ENCODE measurements at places on chromosomes 6 and 20. TPM values are rescaled to one million over a fixed set of nuclear protein-coding genes. Genes with fewer than 3 reads are reported as not detected.

Gene CPNE5
- total RNA-seq, result 3.0 TPM

Gene ZNF334
- 5.9 TPM for total RNA-seq

Gene CABLES2
- 8.6 TPM for total RNA-seq

GRCh38 chr20:45538209-45538799, 978 bp downstream of the WFDC6 start:
- DNase-seq, result no peak
- no peak overlapping the region for H3K27ac ChIP-seq
- H3K27me3 ChIP-seq, result no peaks in the 10 kb centered on the region
- H3K36me3 ChIP-seq, result no peaks in the 10 kb centered on the region
- H3K4me1 ChIP-seq, result no peaks in the 10 kb centered on the region

- H3K27me3 ChIP-seq, result no peaks in the 10 kb centered on the region
- peak overlapping the region; percentile 1 for H3K27ac ChIP-seq
- H3K4me1 ChIP-seq, result no peaks in the 10 kb centered on the region
- no peak overlapping the region for H3K4me3 ChIP-seq
These were observed 76.2 kb downstream of the FAM229B start for GRCh38 chr6:112163295-112164257.

DNA sequence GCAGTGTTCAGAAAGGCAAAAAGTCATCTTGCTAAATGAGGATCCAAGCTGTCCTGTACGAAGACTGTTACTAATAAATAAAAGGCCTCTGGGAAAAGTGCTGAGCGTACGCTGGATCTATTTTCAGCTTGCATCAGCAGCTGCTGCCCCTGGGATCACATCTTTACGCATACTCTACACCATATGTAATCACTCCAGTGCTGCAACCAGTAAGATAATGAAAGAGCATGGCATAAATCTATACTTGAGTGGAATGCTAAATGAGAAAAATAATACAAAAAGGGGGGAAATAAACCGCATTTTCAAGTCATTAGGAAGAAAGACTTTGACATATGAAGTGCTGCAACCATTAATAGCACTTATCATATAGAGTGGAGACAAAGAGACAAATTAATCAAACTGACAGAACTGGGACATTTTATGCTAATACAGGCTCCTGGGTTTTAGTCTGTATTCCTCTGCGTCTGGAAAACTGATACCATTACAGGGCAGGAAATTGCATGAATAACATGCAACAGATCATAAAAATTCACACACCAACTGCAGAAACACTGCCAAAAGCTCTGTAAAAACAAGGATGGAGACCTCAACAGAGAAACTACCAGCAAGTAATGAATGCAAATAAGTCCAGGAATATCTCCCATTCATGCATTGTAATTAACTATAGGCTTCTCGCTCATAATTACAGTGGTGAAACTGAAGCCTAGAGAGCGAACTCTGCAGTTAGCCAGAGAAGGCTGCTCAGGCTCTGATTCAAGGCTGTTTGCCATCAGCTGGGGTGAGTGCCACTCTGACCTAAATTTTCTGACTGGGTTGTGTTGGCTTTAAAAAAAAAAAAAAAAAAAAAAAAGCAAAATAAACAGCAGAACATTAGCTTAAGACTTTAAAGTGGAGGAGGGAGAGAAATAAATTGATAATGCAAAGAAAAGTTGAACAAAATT, 83.8 kb downstream of the GJA10 start:
- H3K4me1 ChIP-seq, result peaks cover 25% of the 10 kb centered on the region
- no peak overlapping the region for H3K4me3 ChIP-seq
- H3K27ac ChIP-seq, result no peak overlapping the region
- H3K27me3 ChIP-seq, result no peaks in the 10 kb centered on the region
- no peaks in the 10 kb centered on the region for H3K36me3 ChIP-seq
- DNase-seq, result no peak

DNA sequence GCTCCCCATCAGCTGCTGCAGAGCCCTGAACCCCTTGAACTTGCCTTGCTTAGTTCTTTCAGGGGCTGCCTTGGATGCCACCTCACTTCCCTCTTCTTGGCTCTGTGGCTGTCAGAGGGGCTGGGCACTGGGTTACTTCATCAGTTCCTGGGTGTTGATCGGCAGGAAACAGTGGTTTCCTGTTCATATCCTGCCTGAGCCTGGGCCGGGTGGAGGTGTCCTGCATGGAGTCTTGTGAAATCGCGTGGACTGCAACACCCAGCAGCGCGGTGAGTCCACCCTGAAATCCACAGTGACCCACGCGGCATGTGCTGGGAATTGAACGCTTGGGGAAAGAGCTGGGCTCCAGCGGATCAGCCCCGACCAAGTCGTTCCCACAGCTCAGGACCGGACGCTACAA, 97.5 kb downstream of the CDH26 start:
- peaks cover 30% of the 10 kb centered on the region for H3K4me1 ChIP-seq
- DNase-seq, result no peak
- no peak overlapping the region for H3K27ac ChIP-seq
- no peak overlapping the region for H3K4me3 ChIP-seq
- no peaks in the 10 kb centered on the region for H3K36me3 ChIP-seq

DNA sequence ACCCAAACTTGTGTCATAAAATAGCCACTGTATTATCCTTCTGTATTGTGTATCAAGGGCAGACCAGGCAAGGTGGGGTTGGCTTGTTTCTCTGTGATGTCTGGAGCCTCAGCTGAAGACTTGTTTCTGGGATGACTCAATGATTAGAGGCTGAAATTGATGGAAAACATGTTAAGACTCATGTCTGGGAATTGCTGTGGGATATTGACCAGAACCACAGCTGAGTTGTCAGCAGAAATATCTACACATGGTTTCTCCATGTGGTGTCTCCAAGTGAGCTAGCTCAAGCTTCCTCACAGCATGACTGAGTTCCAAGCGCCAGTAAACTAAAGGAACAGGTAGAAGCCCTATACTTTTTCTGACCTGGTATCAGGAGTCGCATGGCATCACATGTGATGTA, 128.5 kb upstream of the SYNDIG1 start:
- H3K4me3 ChIP-seq, result no peak overlapping the region
- H3K27me3 ChIP-seq, result no peaks in the 10 kb centered on the region
- no peaks in the 10 kb centered on the region for H3K36me3 ChIP-seq
- no peak for DNase-seq
- H3K27ac ChIP-seq, result no peak overlapping the region
- no peaks in the 10 kb centered on the region for H3K4me1 ChIP-seq

- no peaks in the 10 kb centered on the region for H3K36me3 ChIP-seq
- H3K4me3 ChIP-seq, result no peak overlapping the region
These were observed 48.2 kb downstream of the ARHGAP18 start for GRCh38 chr6:129661536-129662405.

- peaks cover 23% of the 10 kb centered on the region for H3K4me1 ChIP-seq
- no peak overlapping the region for H3K4me3 ChIP-seq
- no peaks in the 10 kb centered on the region for H3K27me3 ChIP-seq
- no peaks in the 10 kb centered on the region for H3K36me3 ChIP-seq
- peak; percentile 16 for DNase-seq
- H3K27ac ChIP-seq, result no peak overlapping the region
These were observed 7.3 kb upstream of the COL9A1 start for GRCh38 chr6:70310063-70310694.
